ENCODE measurements at places on chromosomes 5 and 9. TPM values are rescaled to one million over a fixed set of nuclear protein-coding genes. Genes with fewer than 3 reads are reported as not detected.

- H3K36me3 ChIP-seq, result no peaks in the 10 kb centered on the region
- H3K27ac ChIP-seq, result peak overlapping the region; percentile 99
- no peak overlapping the region for H3K4me3 ChIP-seq
Measured at GRCh38 chr5:34608859-34609648, 47.1 kb upstream of the RAI14 start.

GRCh38 chr5:73950441-73950873, 324.5 kb downstream of the ARHGEF28 start:
- no peaks in the 10 kb centered on the region for H3K4me1 ChIP-seq
- H3K27ac ChIP-seq, result no peak overlapping the region
- no peak for DNase-seq
- no peak overlapping the region for H3K4me3 ChIP-seq

GRCh38 chr9:22623236-22623635, 176.6 kb downstream of the DMRTA1 start:
- no peak overlapping the region for H3K27ac ChIP-seq
- no peaks in the 10 kb centered on the region for H3K36me3 ChIP-seq
- no peak overlapping the region for H3K4me3 ChIP-seq

GRCh38 chr5:113221294-113222176, 213.3 kb downstream of the TSSK1B start:
- H3K27ac ChIP-seq, result no peak overlapping the region
- H3K4me1 ChIP-seq, result peaks cover 53% of the 10 kb centered on the region
- H3K36me3 ChIP-seq, result no peaks in the 10 kb centered on the region
- no peaks in the 10 kb centered on the region for H3K27me3 ChIP-seq

- no peaks in the 10 kb centered on the region for H3K36me3 ChIP-seq
- H3K27ac ChIP-seq, result no peak overlapping the region
- no peaks in the 10 kb centered on the region for H3K4me1 ChIP-seq
- no peaks in the 10 kb centered on the region for H3K27me3 ChIP-seq
Measured at GRCh38 chr5:113598926-113599325, 85.4 kb downstream of the YTHDC2 start.

DNA sequence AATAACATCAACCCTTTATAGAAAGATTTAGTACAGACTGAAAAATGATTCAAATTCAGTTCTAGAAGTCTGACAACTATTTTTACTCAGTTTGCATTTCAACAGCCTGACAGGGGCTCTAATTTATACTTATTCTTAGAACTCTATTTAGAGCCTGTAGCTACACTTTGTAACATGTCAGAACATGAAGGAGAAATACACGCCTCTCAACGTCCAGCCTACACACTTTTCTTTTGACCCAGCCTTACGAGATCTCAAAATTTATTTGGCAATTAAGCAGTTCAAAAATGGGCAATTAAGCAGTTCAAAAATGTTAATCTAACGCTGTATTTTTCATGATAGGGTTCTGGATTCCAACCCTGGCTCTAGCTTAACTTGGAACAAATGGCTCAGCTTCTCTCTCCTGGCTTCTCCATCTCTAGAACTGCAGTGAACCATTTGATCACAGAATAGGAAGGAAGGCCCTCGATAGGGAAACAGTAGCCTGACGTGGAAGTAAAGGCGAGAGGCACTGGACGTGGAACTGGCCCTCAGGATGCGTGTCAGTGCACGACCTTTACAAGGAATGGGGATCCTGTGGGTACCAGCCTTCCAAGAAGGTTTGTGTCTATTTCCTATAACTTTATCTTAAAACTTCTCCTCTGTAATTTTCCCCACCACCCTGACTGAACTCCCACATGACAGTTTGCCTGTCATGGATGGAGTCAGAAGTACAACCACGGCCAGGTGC, 66.4 kb downstream of the PRRT1B start:
- peaks cover 21% of the 10 kb centered on the region for H3K36me3 ChIP-seq
- no peak overlapping the region for H3K27ac ChIP-seq
- no peaks in the 10 kb centered on the region for H3K27me3 ChIP-seq

- H3K27me3 ChIP-seq, result no peaks in the 10 kb centered on the region
- no peak overlapping the region for H3K27ac ChIP-seq
- H3K4me1 ChIP-seq, result no peaks in the 10 kb centered on the region
- H3K36me3 ChIP-seq, result no peaks in the 10 kb centered on the region
- DNase-seq, result no peak
- H3K4me3 ChIP-seq, result no peak overlapping the region
Measured at GRCh38 chr9:85863875-85864274, 77.1 kb upstream of the NAA35 start.

DNA sequence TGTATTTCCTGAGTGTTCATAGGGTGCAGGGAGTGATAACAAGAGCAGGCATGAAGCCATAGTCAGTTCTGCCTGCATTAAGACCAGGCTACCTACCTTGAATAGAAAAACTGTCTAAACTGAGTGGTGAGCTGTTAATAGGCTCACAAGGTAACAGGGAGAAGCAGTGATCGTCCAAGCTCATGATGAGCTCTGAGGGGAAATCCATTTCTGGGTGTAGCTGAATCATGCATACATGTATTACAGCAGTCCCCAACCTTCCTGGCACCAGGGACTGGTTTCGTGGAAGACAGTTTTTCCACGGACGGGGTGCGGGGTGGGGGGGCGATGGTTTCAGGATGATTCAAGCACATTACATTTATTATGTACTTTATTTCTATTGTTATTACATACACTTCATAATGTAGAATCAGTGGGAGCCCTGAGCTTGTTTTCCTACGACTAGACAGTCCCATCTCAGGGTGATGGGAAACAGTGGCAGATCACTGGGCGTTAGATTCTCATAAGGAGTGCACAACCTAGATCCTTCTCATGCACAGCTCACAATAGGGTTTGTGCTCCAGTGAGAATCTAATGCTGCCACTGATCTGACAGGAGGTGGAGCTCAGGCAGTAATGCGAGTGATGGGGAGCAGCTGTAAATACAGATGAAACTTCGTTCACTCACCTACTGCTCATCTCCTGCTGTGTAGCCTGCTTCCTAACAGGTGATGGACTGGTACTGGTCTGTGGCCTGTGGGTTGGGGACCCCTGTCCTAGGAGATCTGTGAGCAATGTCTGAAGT, 100.0 kb upstream of the IL6ST start:
- H3K4me3 ChIP-seq, result no peak overlapping the region
- no peak for DNase-seq
- H3K36me3 ChIP-seq, result no peaks in the 10 kb centered on the region
- peaks cover 15% of the 10 kb centered on the region for H3K4me1 ChIP-seq

DNA sequence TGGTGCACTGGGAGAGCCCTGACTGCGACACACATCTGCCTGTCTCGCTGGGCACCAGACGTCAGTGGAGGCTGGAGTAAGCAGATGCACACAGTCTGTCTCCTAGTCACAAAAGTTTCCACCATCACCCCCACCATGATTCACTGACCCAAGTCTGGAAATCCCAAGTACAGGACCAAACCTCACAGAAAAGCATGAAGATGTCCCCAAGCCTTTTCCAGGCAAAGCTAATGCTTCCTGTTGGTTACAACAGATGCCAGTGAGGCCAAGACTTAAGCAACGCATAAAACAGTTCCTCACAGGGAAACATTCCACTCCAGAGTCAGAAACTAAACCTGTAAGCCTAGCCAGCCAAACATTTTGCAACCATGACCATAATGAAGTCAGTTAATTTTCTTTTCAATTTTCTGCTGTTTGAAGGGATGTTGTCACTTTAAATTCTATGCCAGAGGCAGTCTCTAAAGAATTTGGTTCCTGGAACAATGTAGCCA, 259.3 kb upstream of the SLC30A5 start:
- H3K4me3 ChIP-seq, result no peak overlapping the region
- H3K4me1 ChIP-seq, result no peaks in the 10 kb centered on the region
- no peak overlapping the region for H3K27ac ChIP-seq
- no peaks in the 10 kb centered on the region for H3K27me3 ChIP-seq
- no peak for DNase-seq

- H3K27ac ChIP-seq, result no peak overlapping the region
- H3K4me3 ChIP-seq, result no peak overlapping the region
- H3K4me1 ChIP-seq, result no peaks in the 10 kb centered on the region
- no peak for DNase-seq
- no peaks in the 10 kb centered on the region for H3K27me3 ChIP-seq
Measured at GRCh38 chr5:98941131-98941883, 12.5 kb upstream of the CHD1 start.

The TRIM14 gene
- 7.1 TPM for total RNA-seq

The ISL1 gene
- total RNA-seq, result 1.1 TPM

The EXOSC3 gene
- 39.1 TPM for total RNA-seq

The GLDC gene
- total RNA-seq, result 2.6 TPM
